CD4-positive, alpha-beta T cell treated with Interleukin-15 for 1 hour (primary cell): ENCODE measurements at places on chromosomes 3 and 15.

DNA sequence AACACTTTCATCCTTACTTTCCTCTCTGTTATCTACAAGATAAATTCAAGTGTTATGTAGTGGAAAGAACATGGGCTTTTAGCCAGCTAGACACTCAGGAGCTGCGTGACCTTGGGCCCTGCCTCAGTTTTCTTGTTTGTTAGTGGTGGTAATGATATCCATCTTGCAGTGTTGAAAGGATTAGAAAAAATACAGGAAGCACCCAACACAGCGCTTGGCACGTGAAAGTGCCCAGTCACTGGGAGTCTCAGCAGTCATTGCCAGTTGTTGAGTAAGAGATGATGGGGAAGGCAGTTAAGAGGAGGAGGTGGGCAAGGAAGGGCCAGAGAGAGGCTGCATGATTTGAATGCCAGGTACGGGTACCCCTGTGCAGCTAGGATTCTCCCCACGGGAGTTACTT lies 5.3 kb downstream of the PDIA5 start:
- peak; percentile 26 for DNase-seq

GRCh38 chr3:185046603-185047002 lies 106.3 kb downstream of the C3orf70 start:
- no peak for DNase-seq

- DNase-seq, result no peak
Observed at GRCh38 chr3:167837466-167837865, 101.9 kb downstream of the SERPINI1 start.

DNA sequence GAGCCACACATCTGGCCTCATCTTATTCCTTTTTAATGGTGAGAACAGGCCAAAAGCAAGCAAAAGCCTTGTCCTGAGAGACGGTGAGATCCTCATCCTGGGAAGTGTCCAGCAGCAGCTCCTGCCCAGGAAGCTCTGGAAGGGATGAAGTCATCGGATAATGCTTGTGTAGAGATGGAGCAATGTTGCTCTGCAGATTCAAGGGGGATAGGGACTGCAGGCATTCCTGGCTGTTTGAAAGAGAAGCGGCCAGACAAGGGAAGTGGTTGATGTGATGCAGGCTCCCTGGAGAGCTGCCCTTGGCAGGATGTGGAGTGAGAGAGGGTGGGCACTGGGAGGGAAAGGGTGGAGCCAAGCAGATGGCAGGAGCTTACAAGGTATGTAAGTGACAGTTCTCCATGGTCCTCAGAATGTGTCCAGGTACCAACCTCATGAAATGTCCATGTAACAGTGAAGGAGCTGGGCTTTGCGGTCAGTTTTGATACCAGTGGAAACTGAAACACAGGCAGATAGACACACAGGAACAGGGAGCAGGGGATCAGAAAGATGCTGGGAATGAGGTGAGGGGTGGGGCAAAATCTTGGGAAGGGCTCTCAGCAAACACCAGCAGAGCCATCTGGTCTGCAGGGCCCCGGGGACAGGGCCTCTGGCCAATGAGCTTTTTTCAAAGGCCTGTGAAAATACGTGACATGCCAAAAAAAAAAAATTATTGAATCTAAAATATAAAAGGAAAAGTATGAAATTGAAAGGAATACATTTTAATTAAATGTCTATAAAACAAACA lies 32.2 kb upstream of the LACTB start:
- DNase-seq, result no peak
